ENCODE measurements at places on chromosomes 3 and 15.

DNA sequence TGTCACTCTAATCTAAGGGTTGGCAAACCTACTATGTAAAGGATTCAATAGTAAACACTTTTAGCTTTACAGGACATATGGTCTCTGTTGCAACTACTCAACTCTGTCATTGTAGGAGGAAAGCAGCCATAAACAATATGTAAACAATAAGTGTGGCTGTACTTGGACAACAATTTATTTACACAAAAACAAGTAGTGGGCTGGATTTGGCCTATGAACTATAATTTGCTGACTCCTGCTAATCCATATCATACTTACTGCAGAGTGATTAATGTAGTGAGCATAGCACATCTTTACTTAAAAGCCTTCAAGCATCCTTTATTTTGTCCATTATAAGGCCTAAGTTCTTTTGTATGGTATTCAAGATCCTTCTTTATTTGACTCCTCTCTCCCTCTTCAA lies 441.9 kb downstream of the ZIC1 start:
- no peak for DNase-seq

- DNase-seq = no peak
Measured at GRCh38 chr15:70714565-70714964, 48.8 kb downstream of the UACA start.

GRCh38 chr3:13110678-13111116 lies 37.5 kb upstream of the IQSEC1 start:
- peak; percentile 69 for DNase-seq

GRCh38 chr3:174159604-174160003 lies 699.5 kb upstream of the NAALADL2 start:
- DNase-seq = no peak

GRCh38 chr3:42762046-42762724 lies 10.9 kb downstream of the CCDC13 start:
- no peak for DNase-seq

- DNase-seq = no peak
Measured at GRCh38 chr3:66537735-66538134, 36.9 kb upstream of the LRIG1 start.

DNA sequence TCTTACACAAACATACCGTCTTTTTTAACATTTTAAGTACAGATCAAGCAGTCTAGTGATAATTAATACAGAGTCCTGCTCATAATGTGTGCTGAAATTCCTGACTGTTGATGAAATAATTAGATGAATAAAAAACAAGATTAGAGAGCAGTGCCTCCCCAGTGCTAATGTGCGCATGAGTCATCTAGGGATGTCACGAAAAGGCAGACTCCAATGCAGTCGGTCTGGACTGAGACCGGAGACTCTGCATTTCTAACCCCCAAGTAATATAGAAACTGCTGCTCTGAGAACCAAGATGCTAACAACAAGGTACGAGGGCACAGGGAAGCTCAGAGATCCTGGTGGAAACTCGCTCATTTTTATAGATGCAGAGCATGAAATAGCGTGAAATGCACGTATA lies 61.4 kb downstream of the COL8A1 start:
- peak; percentile 74 for DNase-seq

DNA sequence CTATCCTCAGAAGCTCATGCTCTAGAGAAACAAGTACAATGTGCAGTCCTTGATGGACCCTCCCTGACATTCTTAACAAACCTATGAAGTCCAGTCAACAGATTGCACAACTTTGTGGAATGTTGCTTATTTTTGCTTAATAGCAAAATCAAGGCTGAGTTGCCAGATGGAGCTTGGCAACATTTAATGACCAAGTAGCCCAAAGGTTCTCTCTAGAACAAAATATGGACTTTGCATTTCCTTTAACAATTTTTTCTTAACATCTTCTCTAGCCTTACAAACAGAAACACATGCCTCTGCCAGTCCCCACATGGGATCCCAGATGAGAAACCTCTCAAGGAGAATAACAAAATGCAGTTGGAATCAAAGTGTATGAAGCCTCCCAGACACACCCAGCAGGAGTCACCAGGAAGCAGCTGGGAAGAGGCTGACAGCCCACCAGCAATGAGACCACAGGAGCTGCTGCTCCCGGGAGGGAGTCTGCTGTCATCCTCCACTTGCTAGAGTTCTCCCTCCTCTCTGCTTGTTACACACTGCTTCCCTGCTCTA lies 422.5 kb upstream of the CDIN1 start:
- peak; percentile 66 for DNase-seq

DNA sequence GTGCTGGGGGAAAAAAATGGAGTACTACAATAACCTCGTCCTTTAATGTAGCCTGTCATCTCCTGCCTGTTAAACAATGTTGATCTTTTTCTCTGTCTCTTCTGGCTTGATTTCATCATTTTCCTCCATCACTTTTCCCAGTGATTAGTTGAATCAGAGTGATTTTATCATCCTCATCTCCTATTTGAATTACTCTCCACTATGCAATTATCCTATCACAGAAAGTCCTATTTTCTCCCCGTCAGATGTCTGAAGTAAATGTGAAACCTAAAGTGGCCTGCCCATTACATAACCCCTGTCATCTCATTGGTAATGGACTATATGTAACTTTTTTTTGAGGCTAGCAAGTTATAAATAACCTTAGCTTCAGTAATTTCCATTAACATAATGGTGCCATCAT lies 201.8 kb downstream of the CACNA2D3 start:
- no peak for DNase-seq

GRCh38 chr3:47283591-47284364 lies 1.0 kb downstream of the KLHL18 start:
- peak; percentile 24 for DNase-seq

DNA sequence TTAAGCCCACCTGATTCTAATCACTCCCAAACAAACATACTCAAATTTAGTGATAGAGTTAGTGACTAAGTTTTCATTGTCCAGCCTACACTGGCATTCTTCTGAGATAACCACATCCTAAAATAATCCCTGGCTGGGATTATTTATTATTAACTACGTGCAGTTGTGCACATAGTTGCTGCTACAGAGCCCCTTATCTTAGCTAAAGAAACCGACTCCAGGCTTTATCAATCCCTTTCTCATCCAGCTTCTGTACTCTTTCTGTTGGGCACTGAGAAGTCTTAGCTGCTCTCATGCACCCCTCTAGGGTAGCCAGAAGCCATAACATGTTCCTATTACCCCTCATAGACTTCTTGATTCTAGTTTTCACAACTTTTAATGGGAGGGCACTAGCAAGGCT lies 208.7 kb downstream of the MBNL1 start:
- peak; percentile 14 for DNase-seq

DNA sequence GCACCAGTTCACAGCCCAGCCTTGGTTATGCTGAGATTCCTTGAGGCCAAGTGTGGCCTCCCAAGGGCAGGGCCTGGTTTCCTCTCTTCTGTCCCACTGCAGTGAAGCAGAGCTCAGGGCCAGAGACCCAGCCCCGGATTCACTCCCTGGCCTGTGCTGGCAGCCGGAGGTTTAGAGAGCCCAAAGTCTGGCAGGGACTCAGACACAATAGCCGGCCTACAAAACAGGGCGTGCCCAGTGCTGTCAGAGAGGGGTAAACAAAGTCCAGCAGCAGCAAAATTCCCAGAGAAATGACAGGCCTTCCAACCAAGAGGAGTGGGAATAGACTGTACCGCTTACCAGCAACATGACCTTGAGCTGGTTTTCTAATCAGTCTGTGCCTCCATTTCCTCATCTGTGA lies 14.0 kb downstream of the VIPR1 start:
- DNase-seq = no peak

- peak; percentile 45 for DNase-seq
Measured at GRCh38 chr3:27607370-27607769, 114.8 kb downstream of the EOMES start.

DNA sequence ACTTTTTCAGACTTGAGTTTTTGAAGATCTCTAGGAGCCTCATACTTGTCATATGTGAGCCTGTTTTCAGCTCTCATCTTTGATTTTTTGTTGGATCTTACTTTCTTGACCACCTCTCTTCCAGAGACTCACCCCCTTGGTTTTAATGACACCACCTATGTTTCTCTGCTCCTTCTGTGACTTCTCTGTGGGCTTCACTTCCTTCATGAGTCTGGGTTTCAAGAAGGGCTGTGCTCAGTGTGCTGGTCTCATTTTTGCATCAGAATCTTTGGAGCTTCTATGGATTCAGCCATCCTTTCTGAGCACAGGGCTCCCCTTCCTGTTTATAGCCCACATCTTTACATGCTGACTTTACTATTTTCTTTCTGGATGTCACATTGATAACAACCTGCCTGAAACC lies 17.7 kb downstream of the PPM1L start:
- DNase-seq = no peak

DNA sequence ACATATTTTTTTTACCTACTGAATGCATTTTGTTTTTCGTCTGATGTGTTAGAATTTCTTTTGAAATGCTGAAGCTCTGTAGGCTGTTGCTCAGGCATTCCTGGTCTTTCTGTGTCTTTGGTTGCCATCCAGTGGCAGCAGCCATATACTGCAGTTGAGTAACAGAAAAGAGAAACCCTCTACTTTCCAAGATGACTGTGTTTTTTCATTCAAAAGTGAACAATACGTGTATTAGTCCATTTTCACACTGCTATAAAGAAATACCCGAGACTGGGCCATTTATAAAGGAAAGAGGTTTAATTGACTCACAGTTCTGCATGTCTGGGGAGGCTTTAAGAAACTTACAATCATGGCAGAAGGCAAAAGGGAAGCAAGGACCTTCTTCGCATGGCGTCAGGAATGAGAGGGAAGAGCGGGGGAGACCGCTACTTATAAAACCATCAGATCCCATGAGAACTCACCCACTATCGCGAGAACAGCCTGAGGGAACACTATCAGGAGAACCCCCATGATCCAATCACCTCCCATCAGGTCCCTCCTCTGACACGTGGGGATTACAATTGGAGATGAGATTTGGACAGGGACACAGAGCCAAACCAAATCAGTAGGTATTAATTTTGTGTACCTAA lies 4.7 kb upstream of the GOLGA8B start:
- DNase-seq = peak; percentile 90

DNA sequence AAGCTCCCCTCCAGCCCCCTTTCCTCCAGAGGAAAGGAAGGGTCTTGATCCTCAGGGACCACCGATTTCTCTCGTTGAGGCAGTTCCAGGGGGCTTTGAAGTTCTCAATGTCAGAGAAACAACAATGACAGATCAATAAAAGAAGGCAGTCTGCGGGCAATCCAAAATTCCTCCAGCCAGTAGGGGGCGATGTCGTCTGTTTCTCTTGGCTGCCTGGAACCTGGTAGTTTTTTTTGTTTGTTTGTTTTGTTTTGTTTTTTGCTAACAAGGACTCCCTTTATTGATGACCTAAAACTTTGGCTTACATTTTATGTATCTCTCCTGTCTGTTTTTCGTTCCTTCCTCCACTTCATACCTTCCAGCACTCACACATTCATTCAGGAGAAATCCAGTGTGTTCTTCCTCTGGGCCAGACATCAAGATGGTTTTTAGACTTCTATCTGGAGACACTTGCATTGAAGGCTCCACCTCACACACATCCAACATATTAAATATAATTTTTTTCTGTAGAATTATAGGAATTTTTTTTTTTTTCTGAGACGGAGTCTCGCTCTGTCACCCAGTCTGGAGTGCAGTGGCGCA lies 276.6 kb downstream of the RPLP1 start:
- peak; percentile 24 for DNase-seq

DNA sequence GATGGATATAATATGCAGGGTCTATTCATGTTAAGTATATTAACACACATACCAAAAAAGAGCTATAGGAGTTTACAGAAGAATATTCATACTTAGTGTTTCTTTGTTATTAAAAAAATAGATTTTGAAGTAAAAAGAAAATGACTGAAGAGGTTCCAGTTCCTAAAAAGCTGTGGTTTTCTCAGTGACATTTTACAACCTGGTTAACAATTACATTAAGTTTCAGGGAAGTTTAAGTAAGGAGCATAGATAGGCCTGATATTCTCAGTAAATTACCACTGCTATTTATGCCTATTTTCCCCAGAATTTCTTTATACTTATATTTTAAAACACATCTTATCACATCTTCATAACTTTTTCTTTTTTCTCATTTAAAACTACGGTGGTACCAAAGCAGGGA lies 43.6 kb upstream of the SPTSSB start:
- no peak for DNase-seq

DNA sequence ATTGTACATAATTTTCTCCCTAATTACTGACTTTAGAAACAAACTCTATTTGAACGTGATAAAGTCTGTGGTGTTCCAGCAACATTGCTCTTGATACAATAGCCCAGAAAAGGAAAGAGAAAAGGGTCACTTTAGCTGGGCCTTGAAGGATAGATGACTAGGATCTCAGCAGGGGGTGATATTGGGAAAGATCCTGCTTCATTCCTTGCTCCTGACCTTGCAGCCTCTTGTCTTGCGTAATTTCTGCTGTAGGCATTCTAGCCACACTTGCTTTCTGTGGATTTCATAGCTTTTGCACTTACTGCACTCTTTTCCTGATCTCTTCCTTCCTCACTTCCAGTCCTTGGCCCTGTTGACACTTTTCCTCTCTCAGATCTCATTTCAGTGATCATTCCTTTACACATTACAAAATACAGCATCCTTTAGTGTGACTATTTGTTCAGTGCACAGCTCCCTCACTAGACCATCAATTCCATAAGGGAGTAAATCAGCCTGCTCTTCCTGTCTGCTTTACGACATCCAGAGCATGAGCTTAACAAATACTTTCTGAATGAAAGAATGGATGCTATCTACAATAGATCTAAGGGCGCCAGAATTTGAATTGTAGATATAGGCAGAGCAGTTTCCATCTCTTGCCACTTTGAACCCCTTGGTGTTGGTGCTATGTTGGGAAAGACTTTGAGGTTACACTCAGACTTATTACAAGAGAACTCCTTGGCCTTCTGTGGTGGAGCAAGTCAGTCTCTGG lies 559.6 kb upstream of the MDFIC2 start:
- peak; percentile 94 for DNase-seq

DNA sequence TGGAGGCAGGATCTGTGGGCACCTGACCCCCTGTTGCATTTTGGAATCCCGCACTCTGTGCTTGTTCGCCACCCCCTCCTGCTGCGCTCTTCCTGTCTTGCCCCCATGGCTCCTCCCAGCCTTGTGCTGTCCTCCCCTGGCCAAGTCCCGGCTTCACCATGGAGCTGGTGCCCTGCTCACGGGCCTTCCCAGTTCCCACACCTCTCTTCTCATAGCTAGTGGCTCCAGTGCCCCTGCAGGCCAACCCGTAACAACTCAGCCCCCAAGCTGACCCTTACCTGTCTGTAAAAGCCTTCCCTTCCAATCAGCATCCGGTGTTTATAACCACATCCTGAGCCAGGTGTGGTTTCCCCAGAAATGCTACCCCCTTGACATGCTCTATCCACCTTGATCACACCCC lies 407.7 kb upstream of the C2CD4B start:
- no peak for DNase-seq

GRCh38 chr3:150317469-150317868 lies 90.6 kb upstream of the TSC22D2 start:
- DNase-seq = no peak

GRCh38 chr3:113499081-113499480 lies 15.9 kb downstream of the SPICE1 start:
- no peak for DNase-seq

- peak; percentile 6 for DNase-seq
Measured at GRCh38 chr3:100630664-100631063, 21.3 kb downstream of the ADGRG7 start.

GRCh38 chr3:185552358-185552877 lies at the start of gene LIPH:
TSS of gene LIPH (minus strand) at chr3:185552588. CDS start at chr3:185552471, 117 bp downstream.
- peak; percentile 51 for DNase-seq

GRCh38 chr3:98726084-98726483 lies 37.1 kb upstream of the ST3GAL6 start:
- peak; percentile 64 for DNase-seq
